ENCODE measurements at places on chromosomes 3 and 15.

GRCh38 chr3:195226900-195227447, 44.0 kb downstream of the XXYLT1 start:
- no peak for DNase-seq

DNA sequence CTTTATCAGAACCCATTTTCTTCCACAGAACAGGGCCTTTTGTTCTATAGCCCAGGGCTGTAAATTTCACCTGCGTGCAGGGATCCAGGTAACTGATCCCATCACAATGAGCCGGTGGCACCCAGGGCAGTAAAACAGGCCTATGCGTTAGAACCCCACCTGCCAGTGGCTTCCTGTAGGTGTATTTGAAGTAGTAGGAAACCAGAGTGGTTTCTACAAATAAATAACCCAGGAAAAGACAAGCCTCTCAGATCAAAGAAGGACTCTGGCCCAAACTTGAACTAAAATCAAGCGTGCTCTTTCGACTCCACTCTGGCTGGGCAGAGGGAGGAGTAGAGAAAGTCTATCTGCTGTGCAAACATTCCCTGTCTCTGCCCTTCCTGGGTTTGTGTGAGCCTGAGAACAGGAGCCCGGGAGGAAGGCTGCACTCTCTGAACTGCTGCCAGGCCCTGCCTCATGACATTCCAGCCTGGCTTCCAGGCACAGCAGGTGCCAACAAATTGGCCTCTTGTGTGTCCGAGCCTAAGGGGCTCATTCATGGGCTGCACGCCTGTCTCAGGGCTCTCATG, 77.7 kb downstream of the CEMIP start:
- DNase-seq = no peak

DNA sequence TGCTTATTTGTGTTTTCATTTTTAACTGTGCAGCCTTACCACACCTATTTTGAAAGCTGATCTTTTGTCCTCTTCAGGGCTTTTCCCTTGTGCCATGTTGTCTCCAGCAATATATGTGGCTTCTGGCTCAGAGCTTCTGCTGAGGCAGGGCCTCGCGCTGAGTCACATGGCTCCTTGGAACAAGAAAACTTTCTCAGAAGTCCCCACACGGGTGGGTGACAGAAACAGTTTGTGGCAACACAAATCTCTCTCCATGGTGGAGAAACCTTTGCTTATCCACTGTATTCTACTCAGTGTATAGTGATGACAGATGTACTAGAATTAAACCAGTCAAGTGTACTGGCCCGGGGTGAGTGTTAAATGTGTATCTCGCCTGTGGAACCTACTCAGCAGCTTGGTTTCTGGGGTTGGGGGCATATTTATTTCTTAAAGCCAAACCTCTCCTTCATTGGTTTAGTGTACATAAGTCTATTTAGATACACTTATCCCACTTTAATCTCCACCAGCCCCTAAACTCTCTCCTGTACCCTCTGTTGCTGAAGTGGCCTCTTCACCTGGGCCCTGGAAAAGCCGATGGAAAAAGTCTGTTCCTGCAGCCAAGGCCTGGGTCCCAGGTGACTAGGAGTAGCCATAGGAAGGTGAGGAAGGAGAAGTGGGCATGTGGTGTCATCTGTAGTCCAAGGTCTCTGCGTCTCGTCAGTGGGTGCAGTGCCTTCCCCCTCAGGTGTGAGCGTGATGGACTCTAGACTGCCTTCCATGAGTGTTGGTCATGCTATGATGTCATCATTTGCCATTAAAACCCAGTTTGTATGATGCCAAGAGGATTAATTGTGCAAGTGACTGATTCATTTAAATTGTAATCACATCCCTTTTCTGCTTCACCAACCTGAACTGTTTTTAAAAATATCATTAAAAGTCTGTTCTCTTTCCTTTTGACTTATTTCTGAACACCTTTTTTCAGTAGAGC, 3.2 kb upstream of the FBXL22 start:
- DNase-seq = no peak

- DNase-seq = no peak
Observed at GRCh38 chr15:87736401-87736800, 520.1 kb downstream of the NTRK3 start.

DNA sequence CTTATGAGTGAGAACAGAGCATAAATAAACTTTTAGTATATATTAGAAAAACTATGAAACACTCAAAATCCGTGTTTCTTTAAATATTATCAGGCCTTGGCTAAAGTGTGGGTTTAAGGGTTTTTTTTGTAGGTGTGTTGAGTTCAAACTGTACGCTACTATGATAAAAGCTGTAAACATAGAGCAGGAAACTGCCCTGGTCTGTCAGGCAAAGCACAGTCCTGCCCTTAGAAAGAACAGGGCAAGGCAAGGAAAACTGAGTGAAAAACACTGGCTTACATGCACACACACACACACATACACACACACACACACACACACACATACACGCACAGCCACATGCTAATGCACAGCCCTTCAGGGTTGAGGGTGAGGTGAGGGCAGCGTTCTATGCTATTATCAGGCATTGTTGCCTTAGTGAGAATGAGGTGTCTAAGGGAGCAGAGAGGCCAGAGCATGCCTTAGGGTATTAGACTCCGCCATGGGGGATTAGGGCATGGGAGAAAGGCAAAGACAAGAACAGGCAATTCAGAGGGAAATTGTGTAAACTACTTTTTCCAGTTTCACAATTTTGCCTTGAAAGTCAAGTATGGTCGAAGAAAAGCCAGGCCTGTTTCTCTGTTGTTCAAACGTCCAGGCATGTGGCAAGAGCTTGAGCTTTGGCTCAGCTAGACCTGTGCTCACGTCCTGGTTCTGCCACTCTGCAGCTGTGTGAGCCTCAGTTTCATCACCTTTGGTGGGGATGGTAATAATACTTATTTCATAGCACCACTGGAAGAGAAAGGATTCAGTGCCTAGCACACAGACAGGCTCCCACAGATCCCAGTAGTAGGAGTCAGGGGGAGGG, 36.3 kb upstream of the TPM1 start:
- no peak for DNase-seq

DNA sequence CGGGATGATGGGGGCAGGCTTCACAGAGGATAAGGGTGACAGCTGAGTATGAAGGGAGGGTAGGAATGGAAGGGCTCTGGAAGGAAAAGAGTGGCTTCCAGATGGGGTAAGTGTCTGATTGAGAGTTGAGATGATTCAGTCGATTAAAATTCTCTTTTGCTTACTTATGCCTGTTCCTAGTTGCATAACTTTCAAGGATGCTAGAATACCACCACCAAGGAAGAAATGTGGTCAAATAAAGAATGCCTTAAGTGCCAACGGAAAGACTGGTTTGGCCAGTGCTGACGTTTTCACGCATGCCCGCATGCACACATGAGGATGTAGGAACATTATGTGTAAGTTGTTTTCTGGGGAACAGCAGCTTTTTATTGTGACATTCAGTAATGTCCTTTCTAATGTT, 263.4 kb upstream of the WNT5A start:
- DNase-seq = peak; percentile 54

GRCh38 chr3:4224331-4224730, 78.8 kb upstream of the SETMAR start:
- no peak for DNase-seq

DNA sequence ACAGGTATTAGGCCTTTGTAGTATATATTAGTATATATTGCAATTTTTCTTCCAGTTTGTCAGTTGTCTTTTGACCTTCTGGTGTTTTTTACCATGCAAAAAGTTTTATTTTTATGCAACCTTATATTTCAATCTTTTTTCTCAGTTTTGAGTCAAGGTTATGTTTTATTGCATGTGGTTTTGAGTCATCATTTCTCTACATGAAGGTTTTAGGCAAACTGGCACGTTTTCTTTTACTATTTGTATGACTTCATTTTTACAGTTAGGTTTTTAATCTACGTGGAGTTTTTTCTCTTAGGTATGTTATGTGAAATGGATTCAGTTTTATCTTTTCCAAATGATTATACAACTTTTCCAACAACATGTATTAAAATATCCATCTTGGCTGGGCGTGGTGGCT, 36.8 kb upstream of the TCAIM start:
- no peak for DNase-seq

DNA sequence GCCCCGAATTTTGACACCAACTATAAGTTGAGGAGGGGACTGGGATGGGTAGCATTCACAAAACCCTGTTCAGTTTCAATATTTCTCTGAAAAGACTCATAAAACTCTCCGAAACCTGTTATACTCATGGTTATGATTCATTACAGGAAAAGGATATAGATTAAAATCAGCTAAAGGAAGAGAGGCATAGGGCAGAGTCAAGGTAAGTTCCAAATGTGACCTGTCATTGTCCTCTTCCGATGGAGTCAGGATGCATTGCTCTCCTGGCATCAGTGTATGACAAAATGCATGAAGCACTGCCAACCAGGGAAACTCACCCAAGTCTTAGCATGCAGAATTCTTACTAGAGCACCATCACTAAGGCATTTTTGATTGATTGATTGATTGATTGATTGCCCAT, 525.0 kb upstream of the NAALADL2 start:
- no peak for DNase-seq

DNA sequence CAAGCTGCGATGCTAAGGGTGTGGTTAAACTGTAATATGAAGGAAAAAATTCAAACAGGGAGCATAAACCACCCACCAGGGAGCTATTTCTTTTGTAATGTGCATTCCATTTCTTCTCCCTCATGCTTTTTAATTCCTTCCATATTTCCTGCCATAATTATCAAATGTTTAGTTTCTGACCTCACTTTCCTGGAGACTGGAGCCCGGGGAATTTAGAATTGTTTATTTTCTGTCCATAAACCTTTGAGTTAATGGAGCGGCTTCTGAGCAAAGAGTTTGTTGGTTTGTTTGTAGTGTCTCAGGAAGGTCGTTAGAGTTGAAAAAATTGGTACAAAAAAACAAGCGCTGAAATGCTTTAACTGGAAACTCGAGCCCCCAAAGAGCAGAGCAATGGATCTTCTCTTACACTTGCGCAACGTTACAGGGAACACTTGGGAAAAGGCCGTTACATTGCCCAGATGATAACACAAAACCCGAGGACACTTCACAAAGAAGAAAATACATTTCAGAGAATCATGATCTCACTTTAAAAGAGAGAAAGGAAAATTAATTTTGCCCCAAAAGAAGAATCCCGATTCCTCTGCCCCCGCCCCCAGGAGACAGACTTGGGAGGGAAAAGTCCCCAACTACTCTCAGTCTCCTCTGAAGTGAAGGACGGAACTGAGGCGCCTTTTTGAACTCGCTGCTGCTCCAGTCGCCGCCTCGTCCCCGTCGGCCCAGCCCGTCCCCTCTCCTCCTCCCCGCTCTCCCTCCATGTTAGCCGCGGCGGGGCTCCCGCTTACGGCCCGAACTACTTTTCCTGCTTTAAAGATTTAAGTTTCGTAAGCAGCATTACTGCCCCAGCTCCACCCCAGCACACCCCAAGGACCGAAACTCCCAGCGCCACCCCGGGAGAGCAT, 842 bp downstream of the FSTL1 start:
- DNase-seq = no peak

- no peak for DNase-seq
Observed at GRCh38 chr3:134197681-134198261, 52.9 kb downstream of the RYK start.

DNA sequence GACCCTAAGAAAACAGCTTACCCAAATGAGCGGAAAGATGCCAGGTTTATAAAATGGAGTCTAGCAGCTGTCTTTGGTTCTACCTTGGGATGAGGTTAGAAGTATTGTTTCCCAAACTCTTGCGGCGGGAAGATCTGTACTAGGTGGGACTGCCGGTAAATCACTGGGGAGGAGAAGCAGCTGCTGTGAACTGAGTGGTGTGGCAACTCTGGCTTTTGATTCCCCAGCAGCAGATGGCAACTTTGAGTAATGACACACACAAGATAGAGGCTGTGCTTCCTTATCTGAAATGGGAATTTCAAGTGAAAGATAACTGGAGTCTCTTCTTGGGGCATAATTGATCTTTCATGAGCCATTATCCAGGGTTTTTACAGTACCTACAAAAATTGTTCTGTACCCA, 184.9 kb downstream of the ATG7 start:
- DNase-seq = no peak

DNA sequence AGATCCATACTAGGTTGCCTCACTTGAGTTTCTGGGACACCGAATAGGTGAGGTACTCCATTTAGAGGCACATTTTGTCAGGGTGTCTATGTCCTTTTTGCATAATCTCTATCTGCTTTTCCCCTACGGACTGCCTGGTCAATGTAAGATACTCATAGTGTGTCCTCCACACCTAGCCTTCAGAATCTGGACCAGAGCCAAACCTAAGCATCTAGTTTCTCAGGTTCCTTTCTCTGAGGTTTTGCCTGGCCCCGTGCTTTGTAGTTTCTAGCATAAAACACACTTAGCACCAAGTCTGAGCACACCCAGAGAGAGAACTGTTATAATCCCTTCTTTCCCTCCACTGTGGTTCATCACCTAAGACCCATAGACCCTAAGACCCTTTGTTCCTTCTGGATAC, 105.9 kb upstream of the MLF1 start:
- no peak for DNase-seq
